ENCODE measurements at places on chromosomes 3 and 15. TPM values are rescaled to one million over a fixed set of nuclear protein-coding genes. Genes with fewer than 3 reads are reported as not detected.

CCDC39 gene
- total RNA-seq: 0.09 TPM

TMEM266 gene
- total RNA-seq: 0.16 TPM

PRTG gene
- total RNA-seq: 0.41 TPM

REC114 gene
- total RNA-seq: not detected

CRABP1 gene
- total RNA-seq: 0.67 TPM

MYL3 gene
- total RNA-seq: 1.2 TPM

ANKRD34C gene
- total RNA-seq: 0.06 TPM

NOP10 gene
- 129 TPM for total RNA-seq

RLBP1 gene
- total RNA-seq: 2.1 TPM

GRAMD1C gene
- total RNA-seq: 19.5 TPM

SLC28A2 gene
- total RNA-seq: 1.2 TPM

SIDT1 gene
- total RNA-seq: 22.4 TPM

RASGRF1 gene
- total RNA-seq: not detected

All from mucosa of descending colon (tissue), 3 donors.